GM23248 (cell line): ENCODE measurements at places on chromosomes 1 and 21. TPM values are rescaled to one million over a fixed set of nuclear protein-coding genes. Genes with fewer than 3 reads are reported as not detected.

RIPK4 gene
- total RNA-seq, result 0.54 and 1.0 TPM in 2 replicates

NES gene
- 15.0 and 23.0 TPM in 2 replicates for total RNA-seq

CELA3A gene
- not detected in 2 replicates for total RNA-seq

OR2T2 gene
- not detected in 2 replicates for total RNA-seq

PROX1 gene
- under 0.01 and 0.13 TPM in 2 replicates for total RNA-seq

NBPF10 gene
- 2.3 and 3.2 TPM in 2 replicates for total RNA-seq

SMPDL3B gene
- not detected in 2 replicates for total RNA-seq

SLC35D1 gene
- total RNA-seq, result 13.4 and 14.9 TPM in 2 replicates

PPFIA4 gene
- 13.6 and 16.1 TPM in 2 replicates for total RNA-seq

MYOM3 gene
- total RNA-seq, result 1.0 and 1.4 TPM in 2 replicates

FAM167B gene
- 3.0 and 4.2 TPM in 2 replicates for total RNA-seq

S100A14 gene
- 2.1 TPM in 1 of 2 replicates, not detected in the other for total RNA-seq

BCL2L15 gene
- 0.13 and 0.32 TPM in 2 replicates for total RNA-seq

NFASC gene
- total RNA-seq, result 54.7 and 55.4 TPM in 2 replicates
